Stimulated activated CD8-positive, alpha-beta memory T cell treated with anti-CD3 and anti-CD28 coated beads, Interleukin-7, amount 100 ng/mL, for 1 hour (primary cell): ENCODE measurements at places on chromosomes 1 and 21.

- no peak for DNase-seq
Measured at GRCh38 chr1:30172757-30173156, 550.6 kb downstream of the MATN1 start.

DNA sequence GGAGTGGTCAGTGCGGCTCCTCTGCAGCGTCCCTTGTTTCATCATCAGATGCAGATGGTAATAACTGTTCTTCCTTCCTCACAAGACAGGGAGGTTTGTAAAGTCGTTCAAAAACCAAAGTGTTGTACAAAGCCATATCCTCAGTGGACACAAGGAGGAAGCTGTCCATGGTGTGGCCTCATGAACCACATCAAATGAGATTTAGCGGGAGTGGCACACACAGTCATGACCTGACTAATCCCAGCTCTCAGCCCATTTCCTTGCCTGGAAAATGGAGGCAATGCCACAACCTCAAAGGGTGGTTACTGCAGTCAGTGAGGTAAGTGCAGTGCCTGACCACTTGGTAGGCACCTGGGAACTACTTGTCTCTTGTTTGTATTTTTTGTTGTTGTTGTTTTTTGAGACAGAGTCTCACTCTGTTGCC lies 13.4 kb downstream of the ENTREP3 start:
- DNase-seq: no peak

DNA sequence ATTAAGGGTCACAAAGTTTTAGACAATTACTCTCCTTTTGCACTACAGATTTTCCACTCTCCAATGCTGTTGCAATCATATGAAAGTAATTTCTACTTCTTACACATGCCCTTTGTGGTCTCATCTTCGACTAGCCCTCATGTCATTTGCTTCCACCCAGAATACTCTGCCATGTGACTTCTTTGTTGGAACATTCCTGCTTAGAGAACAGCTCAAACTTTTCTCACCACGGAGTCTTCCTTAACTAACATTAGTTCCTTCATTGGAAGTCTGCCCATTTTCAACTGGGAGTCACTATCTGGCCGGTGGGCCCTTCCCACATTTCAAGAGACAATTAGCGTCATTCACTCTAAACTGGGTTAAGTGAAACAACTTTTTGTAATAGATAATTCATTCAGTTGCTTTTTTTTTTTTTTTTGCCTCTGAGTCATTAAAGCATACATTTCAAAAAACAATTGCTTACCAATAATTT lies 142.6 kb upstream of the PALMD start:
- DNase-seq: no peak

DNA sequence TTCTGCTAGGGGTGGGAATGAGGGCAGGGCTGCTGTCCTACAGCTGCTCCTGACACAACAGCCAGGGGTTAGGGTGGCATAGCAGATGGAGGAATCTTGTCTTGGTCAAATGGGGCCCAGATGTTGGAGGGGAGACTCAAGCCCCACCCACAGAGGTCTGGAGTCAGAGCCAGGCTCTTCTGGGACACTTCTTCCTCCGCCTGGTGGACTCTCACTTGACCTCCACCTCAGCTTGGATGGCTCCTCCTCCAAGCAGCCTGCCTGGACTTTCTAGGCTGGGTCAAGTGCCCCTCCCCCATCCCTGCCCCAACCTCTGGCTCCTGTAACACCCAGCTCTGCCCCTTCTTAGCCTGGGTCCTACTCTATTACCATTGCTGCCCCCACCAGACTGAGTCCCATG lies 35.5 kb downstream of the EPHA2 start:
- DNase-seq: no peak

DNA sequence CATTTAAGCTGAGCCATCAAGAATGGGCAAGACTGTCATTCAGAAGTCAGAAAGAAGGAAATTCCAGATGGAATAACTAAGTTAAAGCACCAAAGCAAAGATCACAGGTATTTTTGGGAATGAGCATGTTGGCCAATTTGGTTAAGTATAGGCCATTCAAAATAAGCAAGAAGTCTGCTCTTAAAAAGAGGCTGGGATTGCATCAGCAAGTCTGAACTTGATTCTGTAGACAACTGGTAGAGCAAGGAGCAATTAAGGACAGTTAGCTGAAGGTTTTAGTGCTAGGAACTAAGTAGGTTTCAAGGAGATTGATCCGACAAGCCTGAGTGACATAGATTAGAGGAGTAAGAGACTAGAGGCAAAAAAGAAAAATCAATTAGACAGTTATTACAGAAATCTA lies 8.4 kb downstream of the ANKRD45 start:
- DNase-seq: no peak

GRCh38 chr1:214927796-214928195 lies 154.7 kb upstream of the KCNK2 start:
- no peak for DNase-seq

DNA sequence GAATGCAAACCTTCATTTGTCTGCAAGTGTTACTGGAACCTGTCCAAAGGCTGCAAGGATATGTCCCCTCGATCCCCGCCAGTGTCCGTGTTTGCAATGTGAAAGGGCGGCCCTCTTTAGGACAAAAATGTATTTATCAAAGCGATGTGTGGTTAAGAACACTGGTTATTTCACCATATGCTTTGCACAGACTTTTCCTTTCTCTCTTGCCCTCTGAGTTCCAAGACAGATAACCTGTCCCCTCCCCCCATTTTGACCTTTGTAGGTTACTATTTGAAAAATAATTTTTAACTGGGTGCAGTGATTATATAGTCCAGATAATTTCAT lies 1.8 kb downstream of the CHRM3 start:
- DNase-seq: no peak

- DNase-seq: no peak
Measured at GRCh38 chr1:91121366-91121765, 99.5 kb upstream of the ZNF644 start.

GRCh38 chr1:58852731-58853485 lies 69.1 kb upstream of the JUN start:
- DNase-seq: no peak
